ENCODE measurements at places on chromosomes 13 and 19. TPM values are rescaled to one million over a fixed set of nuclear protein-coding genes. Genes with fewer than 3 reads are reported as not detected.

GRCh38 chr13:50747737-50748350, 95.6 kb downstream of the DLEU7 start:
- DNase-seq: no peak

DNA sequence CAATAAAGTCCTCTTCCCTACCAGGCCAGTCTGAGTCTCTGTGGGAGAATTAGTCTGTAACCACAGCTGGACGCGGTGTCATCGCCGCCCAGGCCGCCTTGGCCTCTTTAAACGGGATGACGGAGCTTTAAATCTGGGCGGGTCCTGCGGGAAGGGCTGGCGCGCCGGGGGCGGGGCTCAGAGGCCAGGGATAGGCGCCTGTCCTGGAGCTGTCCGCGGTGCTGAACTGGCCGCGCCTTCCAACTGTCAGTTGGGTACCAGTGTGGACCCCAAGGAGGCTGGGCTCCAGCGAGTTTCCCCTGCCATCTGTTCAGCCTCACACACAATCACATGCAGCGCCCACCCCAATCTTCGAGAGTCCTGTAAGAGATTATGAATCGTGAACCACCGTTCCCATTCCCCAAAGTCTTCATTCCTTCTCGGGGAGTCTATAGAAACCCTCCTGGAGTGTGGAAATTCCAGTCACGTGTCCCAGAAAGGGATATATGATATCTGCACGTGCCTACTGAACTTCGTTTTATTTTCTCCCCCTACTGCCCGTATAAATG, 11.5 kb downstream of the APLP1 start:
- DNase-seq: peak; percentile 84

GRCh38 chr13:76439546-76439945, 446.7 kb downstream of the KCTD12 start:
- no peak for DNase-seq

- DNase-seq: peak; percentile 53
Observed at GRCh38 chr13:23377983-23378632, 55.4 kb downstream of the SACS start.

The SHISA7 gene
- not detected for total RNA-seq

The PSG11 gene
- not detected for total RNA-seq

The FRY gene
- total RNA-seq: 109 TPM

The ZNF486 gene
- 65.9 TPM for total RNA-seq
